ENCODE measurements at places on chromosomes 3 and 15. TPM values are rescaled to one million over a fixed set of nuclear protein-coding genes. Genes with fewer than 3 reads are reported as not detected.

DNA sequence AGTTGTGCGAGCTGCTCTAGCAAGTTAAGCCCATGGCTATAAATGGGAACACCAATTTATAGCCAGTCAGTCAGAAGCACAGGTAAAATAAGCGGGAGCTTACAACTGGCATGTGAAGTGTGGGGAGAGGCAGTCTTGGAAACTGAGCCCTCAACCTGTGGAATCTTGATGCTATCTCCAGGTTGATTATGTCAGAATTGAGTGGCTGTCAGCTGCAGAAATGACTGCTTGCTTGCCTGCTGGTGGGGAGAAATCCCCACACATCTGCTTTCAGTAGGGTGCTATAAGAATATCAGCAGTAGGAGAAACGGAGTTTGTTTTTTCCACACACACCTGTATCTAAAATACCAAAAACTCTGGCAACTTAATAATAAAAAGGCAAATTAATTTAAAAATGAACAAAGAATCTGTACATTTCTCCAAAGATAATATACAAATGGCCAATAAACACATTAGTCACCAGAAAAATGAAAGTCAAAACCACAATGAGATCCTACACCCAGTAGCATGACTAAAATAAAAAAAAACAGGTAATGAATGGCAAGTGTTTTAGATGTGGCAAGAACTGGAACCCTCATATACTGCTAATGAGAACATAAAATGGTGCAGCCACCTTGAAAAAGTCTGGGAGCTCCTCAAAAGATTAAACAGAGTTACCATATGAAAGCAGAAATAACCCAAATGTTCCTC lies 26.0 kb upstream of the MAP4 start:
- H3K4me1 ChIP-seq, result peaks cover 53% of the 10 kb centered on the region
- no peak overlapping the region for H3K27ac ChIP-seq
- DNase-seq, result no peak
- no peaks in the 10 kb centered on the region for H3K36me3 ChIP-seq

DNA sequence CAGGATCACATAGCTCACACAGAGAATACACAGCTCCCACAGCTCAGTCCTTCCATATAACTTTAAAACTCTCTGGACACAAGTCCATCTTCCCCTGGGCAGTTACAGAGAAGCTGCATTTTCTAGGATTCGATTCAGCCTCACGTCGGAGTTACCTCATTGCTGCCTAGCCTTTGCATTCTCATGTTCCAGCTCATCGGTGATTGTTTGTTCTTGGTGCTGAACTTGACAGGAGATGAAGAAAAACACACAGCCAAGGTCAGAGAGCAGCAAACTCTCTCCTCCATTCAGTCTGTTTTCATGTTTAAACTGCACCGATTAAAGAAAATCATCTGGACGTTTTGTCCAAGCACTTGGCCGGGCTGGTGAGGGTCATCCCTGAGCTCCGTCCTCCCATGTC lies 375.5 kb upstream of the CFAP20DC start:
- no peaks in the 10 kb centered on the region for H3K27me3 ChIP-seq
- H3K36me3 ChIP-seq, result no peaks in the 10 kb centered on the region
- H3K27ac ChIP-seq, result no peak overlapping the region
- no peaks in the 10 kb centered on the region for H3K4me1 ChIP-seq

GRCh38 chr3:113228498-113229286 lies 17.3 kb downstream of the BOC start:
- H3K27ac ChIP-seq, result no peak overlapping the region
- H3K4me3 ChIP-seq, result no peak overlapping the region
- no peak for DNase-seq
- no peaks in the 10 kb centered on the region for H3K36me3 ChIP-seq
- no peaks in the 10 kb centered on the region for H3K27me3 ChIP-seq
- peaks cover 21% of the 10 kb centered on the region for H3K4me1 ChIP-seq

DNA sequence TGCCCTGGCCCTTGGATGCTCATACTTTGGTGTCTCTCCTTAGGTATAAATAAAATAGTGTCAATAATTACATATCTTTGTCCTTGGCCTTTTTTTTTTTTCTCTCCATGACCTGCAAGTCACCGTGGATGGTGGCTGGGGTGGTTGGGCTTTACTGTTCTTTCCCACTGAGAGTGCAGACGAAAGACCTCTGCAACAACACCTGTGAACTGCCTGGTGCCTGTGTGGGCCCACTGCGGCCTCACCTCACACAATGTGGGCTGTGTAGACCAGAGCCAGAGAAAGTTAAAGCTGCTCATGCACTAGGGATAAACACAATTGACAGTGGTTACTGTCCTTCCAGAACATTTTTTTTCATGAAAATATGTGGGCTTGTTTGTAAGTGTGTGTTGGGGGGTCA lies 39.0 kb downstream of the CCDC32 start:
- no peaks in the 10 kb centered on the region for H3K36me3 ChIP-seq
- no peak overlapping the region for H3K27ac ChIP-seq
- H3K4me3 ChIP-seq, result no peak overlapping the region
- no peaks in the 10 kb centered on the region for H3K27me3 ChIP-seq

- H3K4me3 ChIP-seq, result no peak overlapping the region
- no peak for DNase-seq
- no peaks in the 10 kb centered on the region for H3K27me3 ChIP-seq
- H3K4me1 ChIP-seq, result no peaks in the 10 kb centered on the region
- no peaks in the 10 kb centered on the region for H3K36me3 ChIP-seq
Observed at GRCh38 chr15:79956354-79956939, 14.5 kb downstream of the BCL2A1 start.

GRCh38 chr15:57118013-57118799 lies 199.8 kb downstream of the TCF12 start:
- peak overlapping the region; percentile 13 for H3K27ac ChIP-seq
- no peak for DNase-seq
- no peaks in the 10 kb centered on the region for H3K27me3 ChIP-seq
- H3K4me1 ChIP-seq, result no peaks in the 10 kb centered on the region
- no peak overlapping the region for H3K4me3 ChIP-seq
- no peaks in the 10 kb centered on the region for H3K36me3 ChIP-seq

DNA sequence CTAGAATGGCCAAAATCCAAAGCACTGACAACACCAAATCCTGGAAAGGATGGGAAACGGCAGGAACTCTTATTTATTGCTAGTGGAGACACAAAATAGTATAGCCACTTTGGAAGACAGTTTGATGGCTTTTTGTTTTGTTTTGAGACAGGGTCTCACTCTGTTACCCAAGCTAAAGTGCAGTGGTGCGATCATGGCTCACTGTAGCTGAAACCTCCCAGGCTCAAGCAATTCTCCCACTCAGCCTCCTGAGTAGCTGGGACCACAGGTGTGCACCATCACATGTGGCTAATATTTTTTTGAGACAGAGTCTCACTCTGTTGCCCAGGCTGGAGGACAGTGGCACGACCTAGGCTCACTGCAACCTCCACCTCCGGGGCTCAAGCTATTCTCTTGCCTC lies 27.3 kb upstream of the GPR160 start:
- no peaks in the 10 kb centered on the region for H3K4me1 ChIP-seq
- no peak for DNase-seq
- no peaks in the 10 kb centered on the region for H3K36me3 ChIP-seq
- H3K27ac ChIP-seq, result no peak overlapping the region
- no peaks in the 10 kb centered on the region for H3K27me3 ChIP-seq
- H3K4me3 ChIP-seq, result no peak overlapping the region

DNA sequence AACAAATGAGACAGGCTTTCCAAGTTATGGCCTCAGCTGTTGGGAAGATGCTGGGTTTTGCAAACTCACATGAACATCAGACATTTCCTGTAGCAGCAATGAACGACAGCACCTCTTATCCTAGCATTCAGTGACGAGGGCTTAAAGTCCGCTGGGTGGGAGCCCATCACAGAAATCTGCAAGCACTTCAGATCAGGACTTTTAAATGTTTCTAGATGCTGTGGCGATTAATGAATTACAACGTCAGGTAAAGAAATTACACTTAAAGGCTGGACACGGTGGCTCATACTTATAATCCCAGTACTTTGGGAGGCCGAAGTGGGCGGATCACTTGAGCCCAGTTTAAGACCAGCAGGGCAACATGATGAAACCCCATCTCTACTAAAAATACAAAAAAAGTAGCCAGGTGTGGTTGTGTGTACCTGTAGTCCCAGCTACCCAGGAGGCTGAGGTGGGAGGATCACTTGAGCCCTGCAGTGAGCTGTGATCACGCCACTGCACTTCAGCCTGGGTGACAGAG lies 3.9 kb downstream of the AEN start:
- H3K4me1 ChIP-seq, result peaks cover 6% of the 10 kb centered on the region
- no peak for DNase-seq
- H3K27ac ChIP-seq, result no peak overlapping the region
- H3K36me3 ChIP-seq, result peaks cover 44% of the 10 kb centered on the region
- peak overlapping the region; percentile 5 for H3K4me3 ChIP-seq

- no peaks in the 10 kb centered on the region for H3K4me1 ChIP-seq
- no peak overlapping the region for H3K27ac ChIP-seq
- H3K36me3 ChIP-seq, result no peaks in the 10 kb centered on the region
- peaks cover 25% of the 10 kb centered on the region for H3K27me3 ChIP-seq
- DNase-seq, result no peak
- no peak overlapping the region for H3K4me3 ChIP-seq
Observed at GRCh38 chr3:44289882-44290462, 48.3 kb downstream of the TOPAZ1 start.

The EPB42 gene
- 0.26 TPM for total RNA-seq

DNA sequence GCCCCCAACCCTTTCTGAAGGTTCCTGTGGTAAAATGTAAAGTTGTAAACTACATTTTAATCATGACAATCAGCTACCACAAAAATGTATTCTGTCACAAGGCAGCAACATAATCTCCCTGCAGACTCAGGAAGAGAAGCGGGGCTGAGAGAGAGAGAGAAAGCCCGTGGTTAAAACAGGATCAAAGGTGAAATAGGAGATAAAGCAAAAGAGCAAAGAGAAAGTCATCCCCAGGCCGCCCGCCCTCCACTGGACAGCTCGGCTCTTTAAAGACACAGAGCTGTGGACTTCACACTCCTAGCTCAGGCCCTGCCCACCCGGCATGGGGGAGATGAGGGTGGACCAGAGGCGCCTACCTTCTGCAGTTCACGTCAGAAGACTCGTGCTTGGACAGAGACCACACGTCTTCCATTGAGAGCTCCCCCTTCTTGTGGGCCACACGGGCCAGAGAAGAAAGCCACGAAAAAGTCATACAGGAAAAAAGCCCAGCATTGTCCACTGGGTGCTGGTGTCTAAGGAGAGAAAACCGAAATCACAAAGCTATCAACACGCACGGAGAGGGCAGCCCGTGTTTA lies 29.4 kb downstream of the ABCC5 start:
- no peaks in the 10 kb centered on the region for H3K27me3 ChIP-seq
- no peak overlapping the region for H3K27ac ChIP-seq
- no peak overlapping the region for H3K4me3 ChIP-seq
- H3K4me1 ChIP-seq, result no peaks in the 10 kb centered on the region
- H3K36me3 ChIP-seq, result no peaks in the 10 kb centered on the region
- DNase-seq, result no peak

The KCNMB3 gene
- 0.49 TPM for total RNA-seq

The LMAN1L gene
- 9.1 TPM for total RNA-seq

Data from heart right ventricle (tissue), 16 donors.